ENCODE measurements at places on chromosomes 11 and 22.

- DNase-seq: no peak
These were observed 86.4 kb upstream of the SEZ6L start for GRCh38 chr22:26082866-26083265.

GRCh38 chr22:42695294-42695693 lies 25.4 kb downstream of the A4GALT start:
- DNase-seq: no peak

GRCh38 chr11:68449951-68450350 lies 10.6 kb upstream of the PPP6R3 start:
- no peak for DNase-seq

DNA sequence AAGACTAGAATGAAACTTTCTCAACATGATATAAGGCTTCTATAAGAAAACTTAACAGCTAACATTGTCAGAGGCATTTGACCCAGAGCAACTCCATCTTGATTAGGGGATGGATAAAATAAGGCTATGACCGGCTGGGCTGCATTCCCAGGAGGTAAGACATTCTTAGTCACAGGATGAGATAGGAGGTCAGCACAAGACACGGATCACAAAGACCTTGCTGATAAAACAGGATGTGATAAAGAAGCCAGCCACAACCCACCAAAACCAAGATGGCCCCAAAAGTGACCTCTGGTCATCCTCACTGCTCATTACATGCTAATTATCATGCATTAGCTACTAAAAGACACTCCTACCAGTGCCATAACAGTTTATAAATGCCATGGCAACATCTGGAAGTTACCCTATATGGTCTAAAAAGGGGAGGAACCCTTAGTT lies 135.2 kb downstream of the TTC28 start:
- DNase-seq: no peak
